ENCODE measurements at places on chromosomes 2 and 18. TPM values are rescaled to one million over a fixed set of nuclear protein-coding genes. Genes with fewer than 3 reads are reported as not detected.
A peak's percentile ranks its signal among the peaks of the same experiment; 100 is the strongest.

HOXD8 gene
- 11.9 TPM for total RNA-seq

KYNU gene
- 6.0 TPM for total RNA-seq

CLHC1 gene
- total RNA-seq = 11.9 TPM

CCBE1 gene
- 0.67 TPM for total RNA-seq

IL36A gene
- not detected for total RNA-seq

MOCOS gene
- 6.4 TPM for total RNA-seq

DNA sequence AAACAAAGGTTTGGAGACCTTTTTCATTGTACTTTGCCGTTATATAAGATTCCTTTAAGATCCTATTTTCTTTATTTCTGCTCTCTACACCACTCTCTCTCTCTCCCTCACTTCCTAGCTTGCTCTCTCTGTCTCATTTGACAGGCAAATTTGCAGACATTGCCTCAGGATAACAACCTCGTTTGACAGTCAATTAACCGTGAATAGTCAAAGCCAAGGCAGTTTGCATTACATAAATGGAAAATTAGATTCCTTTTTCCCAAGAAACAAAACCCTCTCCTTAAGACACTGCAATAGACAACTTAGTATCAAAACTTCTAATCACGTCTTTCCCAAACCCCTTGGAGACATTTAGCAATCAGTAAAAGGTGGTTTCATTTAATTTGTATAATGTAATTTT is 7.4 kb downstream of the SKOR2 start:
- DNase-seq = no peak

GRCh38 chr2:118565786-118566540 is 281.5 kb downstream of the EN1 start:
- no peak for DNase-seq

- no peak for DNase-seq
Observed at GRCh38 chr2:10884574-10884975, 27.2 kb upstream of the KCNF1 start.

DNA sequence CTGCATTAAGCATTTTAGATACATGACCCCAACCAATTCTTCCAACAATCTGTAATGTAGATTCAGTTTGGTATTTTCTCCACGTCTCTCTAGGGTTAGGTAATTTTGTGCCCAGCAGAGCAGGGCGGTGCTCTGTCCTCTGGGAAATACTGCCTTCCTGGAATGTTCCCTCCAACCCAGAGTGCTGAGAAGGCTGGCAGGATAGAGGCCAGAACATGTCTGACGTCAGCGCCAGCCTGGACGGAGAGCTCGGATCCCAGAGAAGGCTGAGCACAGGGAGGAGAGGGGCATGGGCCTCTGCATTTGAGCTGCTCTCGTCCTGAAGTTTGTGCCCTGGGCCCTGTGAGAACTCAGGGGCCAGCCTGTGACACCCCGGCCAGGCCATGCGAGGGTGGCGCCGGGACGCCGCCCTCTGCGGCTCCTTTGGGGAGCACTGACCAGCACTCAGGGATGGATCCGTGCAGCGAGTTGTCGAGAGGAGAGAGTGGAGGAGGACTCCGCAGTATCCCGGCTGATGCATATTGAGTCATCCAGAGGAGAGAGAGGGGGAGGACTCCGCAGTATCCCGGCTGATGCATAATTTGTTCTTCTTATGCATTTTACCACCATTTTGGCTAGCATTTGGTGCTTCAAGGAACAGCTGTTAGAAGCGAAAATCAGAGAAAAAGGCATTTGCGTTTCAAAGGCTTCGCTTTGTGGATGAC is 80.0 kb upstream of the PXDN start:
- DNase-seq = no peak

GRCh38 chr2:72923833-72924352 is 6.6 kb downstream of the EMX1 start:
- DNase-seq = no peak

DNA sequence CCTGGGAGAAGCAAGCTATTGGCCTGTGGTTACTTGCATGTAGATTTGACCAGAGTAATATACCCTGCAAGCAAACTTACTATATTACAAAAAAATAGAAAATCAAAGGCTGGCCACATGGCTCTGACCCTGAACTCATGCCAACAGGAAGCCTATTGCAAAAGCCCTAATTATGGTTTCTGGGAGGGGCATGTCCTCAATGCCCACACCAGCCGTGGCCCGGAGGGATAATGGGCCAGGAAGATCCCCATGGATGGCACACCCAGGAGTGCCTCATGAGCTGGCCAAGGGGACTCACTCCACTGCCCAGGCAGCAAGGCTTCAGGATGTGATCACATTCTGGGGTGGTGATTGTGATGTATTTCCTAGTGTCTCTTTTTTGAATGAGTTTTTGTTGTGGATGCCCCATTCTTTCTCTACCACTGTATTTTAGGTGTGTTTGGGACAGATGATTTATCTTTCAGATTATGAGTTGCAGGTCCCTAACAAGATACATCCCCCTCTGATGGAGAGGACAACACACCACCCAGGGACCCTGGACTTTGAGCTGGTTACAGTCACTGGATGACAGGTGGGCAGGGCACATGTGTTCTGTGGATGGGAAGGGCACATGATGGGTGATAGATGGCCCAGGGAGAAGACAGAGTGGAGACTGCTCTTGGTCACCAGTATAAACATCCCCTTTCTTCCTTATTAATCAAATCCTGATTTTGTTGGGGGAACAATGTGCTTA is 18.7 kb upstream of the TFCP2L1 start:
- DNase-seq = no peak

DNA sequence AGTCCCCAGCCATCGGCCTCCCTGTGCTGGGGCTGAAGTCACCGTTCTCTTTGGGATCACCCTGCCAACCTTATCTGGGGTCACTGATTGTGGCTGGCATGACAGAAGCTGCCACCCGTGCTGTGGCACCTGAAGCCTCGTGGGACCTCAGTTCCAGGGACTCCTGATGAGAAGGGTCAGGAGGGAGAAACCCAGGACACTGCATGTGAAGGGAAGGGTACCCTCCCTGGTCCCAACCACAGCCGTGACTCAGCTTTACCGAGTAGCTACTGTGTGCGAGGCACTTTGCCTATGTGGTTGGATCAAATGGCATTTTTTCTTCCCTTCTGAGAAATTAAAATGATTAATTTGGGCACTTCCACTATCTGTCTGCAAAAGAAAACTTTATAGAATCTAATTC is 64.4 kb downstream of the SP110 start:
- DNase-seq = no peak

DNA sequence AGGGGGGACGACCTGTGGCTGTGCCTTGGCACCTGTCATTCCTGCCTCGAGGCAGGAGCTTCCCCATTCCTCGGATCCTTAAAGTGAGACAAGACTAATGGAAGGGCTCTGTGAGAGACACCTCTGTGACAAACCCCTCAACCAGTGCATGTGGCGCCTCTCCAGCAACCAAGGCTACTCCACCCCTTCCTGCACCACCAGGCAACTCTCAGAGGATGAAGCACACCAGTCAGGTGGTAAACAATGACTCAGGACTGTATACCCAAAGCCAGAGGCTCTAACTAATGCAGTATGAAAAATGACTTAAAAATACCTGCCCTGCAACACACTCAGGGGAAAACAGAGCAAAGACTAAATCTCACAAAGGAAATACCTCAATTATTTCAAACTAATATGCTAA is 136.9 kb downstream of the UXS1 start:
- DNase-seq = no peak

- DNase-seq = no peak
Observed at GRCh38 chr2:185069107-185069506, 470.8 kb downstream of the ZNF804A start.

DNA sequence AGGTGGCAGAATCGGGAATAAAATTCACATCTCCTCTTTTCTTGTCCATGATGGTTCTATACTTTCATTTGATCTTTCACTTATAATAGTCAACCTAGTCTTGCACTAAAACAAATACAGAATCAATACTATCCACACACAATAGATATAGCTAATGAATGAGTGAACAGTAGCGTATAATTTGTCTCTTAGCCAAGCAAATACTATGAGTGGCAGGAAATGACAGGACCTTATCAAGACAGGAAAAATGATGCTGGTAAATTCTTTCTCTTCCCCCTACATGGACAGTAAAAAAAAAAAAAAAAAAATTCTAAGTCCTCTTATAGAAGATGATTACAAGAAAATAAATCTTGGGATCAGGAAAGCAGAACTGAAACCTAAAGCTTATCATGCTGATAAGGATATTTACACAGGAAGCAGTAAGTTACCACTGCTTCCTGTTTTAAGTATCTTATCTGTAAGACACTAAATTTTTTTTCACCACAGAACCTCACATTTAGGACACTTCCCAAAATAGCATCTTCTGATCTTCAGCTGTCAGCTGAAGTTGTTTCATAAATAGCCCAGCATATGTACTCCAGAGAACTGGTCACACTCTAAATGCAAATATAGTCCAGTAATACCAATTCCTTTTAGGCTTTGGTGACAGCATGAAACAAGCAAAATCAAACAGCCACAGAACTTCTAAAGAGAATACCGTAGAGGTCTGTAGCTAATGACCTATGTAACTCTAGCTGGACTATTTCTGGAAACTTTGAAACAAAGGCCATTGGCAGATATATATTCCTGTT is 27.0 kb downstream of the IRS1 start:
- no peak for DNase-seq

GRCh38 chr2:151922845-151923666 is 94.8 kb upstream of the ARL5A start:
- DNase-seq = peak; percentile 81

DNA sequence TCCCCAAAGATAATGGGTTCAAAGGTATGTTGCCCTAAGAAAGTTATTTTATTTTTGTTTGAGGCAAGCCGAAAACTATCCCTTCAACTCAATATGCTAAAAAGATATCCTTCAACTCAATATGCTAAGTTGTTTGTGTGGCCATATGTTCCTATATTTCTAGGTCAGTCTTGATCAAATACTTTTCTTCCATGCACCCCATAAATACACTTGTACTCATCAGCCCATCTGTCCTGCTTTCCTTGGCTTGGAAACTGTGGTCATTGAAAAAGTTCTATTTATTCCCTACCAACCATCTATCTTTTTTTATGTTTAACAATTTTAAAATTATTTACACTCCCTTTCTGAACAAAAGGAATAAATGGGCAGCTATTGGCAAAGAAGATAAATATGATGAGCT is 447.7 kb downstream of the NRXN1 start:
- DNase-seq = no peak

DNA sequence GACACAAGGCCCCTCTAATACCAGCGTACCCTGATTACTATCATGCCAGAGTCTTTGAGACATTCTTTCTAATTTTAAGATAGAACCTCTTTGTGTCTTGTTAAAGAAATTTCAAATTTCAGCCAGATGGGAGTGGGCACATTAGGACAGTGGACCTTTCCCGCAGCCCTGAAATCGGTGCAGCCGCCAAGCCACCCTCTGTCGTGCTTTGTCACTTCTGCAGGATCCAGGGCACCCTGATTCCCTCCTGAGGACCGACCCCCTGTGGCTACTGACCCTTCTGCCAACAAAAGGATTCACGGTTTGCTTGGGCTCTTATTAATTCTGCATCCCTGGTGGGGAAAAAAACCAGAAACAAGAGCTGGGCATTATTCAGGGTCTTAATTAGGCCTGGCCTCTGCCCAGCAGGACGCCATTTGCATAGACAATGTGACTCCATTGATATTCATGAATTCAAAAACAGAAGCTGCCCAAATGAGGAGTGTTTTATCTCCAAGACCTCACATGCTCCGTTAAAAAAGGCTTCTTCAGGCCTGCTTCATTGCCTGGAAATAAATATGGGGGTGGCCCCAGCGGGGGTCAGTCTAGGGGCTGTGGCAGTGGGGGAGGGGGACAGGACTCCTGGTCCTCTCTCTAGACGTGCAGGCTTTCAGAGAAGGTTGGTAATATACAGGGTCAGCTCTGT is 116.9 kb downstream of the ALPK2 start:
- DNase-seq = no peak

GRCh38 chr2:241011751-241012510 is 13.5 kb downstream of the SNED1 start:
- peak; percentile 48 for DNase-seq
